ENCODE measurements at places on chromosomes 13 and 19. TPM values are rescaled to one million over a fixed set of nuclear protein-coding genes. Genes with fewer than 3 reads are reported as not detected.

Gene ZNF560
- total RNA-seq, result 0.86 TPM

- DNase-seq, result no peak
These were observed 65.3 kb downstream of the ABCC4 start for GRCh38 chr13:95235974-95236373.

GRCh38 chr13:46554951-46555350 is 2.0 kb downstream of the LRCH1 start:
- DNase-seq, result peak; percentile 35

- DNase-seq, result no peak
These were observed 7.6 kb downstream of the SLC39A3 start for GRCh38 chr19:2732157-2732725.

DNA sequence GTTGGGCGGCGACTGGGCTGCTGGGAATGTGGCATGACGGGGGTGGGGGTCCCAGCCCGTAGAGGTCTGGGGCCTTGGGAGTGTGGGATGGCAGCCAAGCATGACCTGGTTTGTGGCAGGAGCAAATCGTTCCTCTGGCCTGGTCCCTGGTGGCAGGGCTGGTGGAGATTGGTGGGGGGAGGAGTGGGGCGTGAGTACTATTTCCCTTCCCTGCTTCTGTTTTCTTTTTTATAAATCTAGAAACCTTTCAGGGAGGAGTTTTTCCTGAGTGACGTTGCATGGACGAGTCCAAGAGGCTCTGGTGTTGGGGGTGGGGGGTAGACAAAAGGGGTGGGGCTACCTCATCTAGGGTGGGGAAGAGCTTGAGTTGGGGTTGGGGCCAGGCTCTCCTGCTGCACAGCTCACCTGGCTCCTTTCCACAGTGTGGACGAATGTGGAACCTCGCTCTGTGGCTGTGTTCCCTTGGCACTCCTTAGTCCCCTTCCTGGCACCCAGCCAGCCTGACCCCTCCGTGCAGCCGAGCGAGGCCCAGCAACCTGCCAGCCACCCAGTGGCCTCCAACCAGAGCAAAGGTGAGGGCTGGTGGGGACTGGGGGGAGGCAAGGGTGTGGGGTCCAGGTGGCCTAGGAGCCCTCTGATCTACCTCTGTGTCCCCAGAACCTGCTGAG is 15.4 kb upstream of the PRR19 start:
- DNase-seq, result no peak

Gene CABP5
- total RNA-seq, result not detected

GRCh38 chr19:19276386-19276785 is 3.3 kb upstream of the TM6SF2 start:
- DNase-seq, result peak; percentile 89

- peak; percentile 75 for DNase-seq
These were observed 514.5 kb downstream of the IRS2 start for GRCh38 chr13:109271555-109272541.

DNA sequence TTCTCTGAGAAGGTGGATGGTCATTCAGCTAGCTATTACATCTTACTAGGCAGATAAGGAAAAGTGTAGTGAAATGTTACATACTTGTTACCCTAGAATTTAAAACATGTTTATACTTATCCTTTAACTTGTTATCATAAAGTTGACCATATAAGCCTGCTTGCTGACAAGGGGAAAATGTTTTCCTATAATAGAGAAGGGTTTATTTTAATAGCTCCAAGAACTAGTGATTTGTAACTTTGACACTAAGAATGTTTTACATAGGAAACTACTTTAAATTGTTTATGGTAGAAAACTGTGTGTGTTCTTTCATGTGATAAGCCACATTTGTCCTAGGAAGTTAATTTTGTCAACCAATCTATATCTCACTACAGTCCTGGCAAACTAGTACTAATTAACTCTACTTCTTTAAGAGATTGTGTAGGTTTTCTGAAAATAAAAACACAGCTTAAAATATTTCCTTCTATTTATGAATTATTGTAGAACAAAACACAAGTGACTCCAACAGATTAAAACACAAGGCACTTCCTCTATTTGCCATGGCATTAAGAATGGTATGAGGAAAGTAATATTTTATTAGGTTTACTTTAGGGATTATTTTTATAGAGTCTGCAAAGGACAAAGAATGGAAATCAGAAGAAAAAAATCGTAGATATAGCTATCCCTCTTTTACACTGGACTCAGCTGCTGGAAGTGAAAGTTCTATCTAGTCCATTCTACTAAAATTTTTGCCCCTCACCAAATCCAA is 233.3 kb upstream of the NBEA start:
- DNase-seq, result peak; percentile 4

DNA sequence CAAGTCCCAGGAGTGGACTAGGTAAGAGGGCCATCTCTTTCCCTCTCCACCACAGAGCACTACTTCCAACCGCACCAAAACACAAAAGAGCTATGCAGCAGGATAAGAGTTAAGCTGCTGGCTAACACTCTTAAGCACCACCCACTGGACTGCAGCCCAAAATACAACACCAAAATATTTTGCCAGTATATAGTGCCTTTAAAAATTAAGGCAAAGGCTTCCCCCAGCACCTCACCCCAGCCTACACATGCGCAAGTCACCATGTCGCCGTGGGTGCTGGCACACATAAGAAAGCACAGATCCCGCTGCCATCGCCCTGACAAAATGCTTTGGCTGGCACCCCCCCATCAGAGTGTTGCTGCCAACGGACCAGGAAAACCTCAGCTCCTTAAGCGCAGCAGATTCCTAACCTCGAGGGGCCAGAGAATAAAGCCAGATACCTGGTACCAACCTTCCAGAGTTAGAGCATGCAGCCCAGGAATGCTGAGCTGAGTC is 608.3 kb downstream of the PCDH17 start:
- DNase-seq, result no peak

- DNase-seq, result no peak
These were observed 141.9 kb downstream of the PCCA start for GRCh38 chr13:100230769-100231149.

- no peak for DNase-seq
These were observed 116.9 kb downstream of the KCTD12 start for GRCh38 chr13:76769271-76769791.

Gene ZNF723
- not detected for total RNA-seq

DNA sequence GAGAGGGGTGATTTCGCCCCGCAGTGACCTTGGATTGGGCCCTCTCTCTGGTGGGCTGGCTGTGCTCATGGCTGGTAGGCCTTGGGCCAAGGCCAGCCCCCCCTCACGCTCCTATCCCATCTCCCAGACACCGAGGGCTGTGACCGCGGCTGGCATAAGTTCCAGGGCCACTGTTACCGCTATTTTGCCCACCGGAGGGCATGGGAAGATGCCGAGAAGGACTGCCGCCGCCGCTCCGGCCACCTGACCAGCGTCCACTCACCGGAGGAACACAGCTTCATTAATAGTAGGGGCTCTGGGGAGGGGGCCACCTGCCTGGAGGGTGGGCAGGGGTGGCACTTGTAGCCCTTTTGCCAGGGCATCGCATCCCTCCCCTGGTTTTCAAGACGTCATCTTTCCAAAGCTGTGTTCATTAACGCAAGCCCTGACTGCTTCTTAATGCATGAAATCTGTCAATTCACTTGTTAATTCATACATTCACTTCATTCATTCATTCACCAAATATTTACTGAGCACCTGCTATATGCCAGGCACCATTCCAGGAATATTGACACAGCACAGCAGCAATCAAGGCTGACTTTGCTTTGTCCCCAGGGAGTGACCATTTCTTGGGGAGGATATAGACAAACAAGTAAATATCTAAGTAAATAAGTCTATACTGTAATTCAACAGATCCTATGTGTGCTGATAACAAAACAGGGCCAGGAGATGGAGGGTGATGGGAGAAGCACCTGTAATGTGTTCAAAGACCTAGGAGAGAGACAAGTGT is 26.6 kb downstream of the NCAN start:
- no peak for DNase-seq

GRCh38 chr13:92346046-92346445 is 880.6 kb upstream of the GPC6 start:
- no peak for DNase-seq

Gene NECTIN2
- 134 TPM for total RNA-seq

Gene KASH5
- not detected for total RNA-seq

Gene ZNF177
- 0.64 TPM for total RNA-seq

- DNase-seq, result peak; percentile 46
These were observed 484.5 kb downstream of the COG6 start for GRCh38 chr13:40139896-40140520.

Gene KLK4
- total RNA-seq, result not detected

Gene APOE
- total RNA-seq, result 9.7 TPM

GRCh38 chr13:39044536-39044935 is 6.3 kb downstream of the NHLRC3 start:
- no peak for DNase-seq

- no peak for DNase-seq
These were observed 33.0 kb downstream of the GPX4 start for GRCh38 chr19:1136621-1137317.

DNA sequence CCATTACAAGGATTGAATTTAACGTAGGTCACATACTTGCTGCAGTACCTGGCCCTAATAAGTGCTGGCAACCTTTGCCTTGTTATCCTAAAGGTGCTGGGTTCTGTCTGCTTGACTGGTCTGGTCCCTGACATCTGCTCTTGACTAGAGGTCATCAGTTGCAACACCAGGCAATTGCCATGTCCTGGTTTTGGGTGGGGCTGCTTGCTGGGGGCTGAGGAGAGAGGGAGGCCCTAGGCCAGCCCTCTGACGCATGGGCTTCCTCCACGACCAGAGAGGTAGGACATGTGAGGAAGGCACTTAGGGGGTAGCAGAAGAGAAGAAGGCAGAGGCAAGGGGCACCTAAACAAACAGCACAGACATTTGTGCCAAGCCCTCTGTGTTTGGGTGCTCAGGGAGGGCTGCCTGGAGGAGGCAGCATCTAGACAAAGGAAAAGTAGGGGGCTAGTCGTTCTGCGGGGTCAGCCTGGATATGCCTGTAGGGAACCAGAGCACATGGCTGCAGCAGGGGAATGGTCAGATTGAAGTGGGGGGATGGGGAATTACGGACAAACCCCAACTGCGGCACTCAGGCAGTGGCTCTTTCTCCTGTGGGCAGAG is 21.7 kb downstream of the VSTM2B start:
- DNase-seq, result no peak

Gene ZNF813
- 3.0 TPM for total RNA-seq

Gene PROZ
- not detected for total RNA-seq

DNA sequence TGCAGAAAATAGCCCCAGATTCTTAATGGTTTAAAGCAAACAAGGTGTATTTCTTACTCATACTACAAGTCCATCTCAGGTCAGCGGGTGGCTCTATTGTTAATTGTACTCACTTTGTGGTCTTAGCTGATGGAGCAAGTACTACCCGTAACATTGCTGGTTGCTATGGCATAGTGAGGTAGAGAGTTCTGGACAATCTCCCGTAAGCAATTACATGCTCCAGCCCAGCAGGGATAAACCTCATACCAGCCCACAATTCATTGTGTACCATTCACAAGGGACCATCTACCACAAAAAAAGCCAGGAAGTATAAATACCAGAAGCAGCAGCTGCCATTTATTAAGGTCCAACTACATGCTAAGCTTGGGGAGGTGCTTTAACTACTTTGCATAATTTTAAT is 167.1 kb downstream of the PCDH9 start:
- DNase-seq, result no peak

GRCh38 chr13:74243637-74244526 is 109.7 kb upstream of the KLF12 start:
- no peak for DNase-seq

DNA sequence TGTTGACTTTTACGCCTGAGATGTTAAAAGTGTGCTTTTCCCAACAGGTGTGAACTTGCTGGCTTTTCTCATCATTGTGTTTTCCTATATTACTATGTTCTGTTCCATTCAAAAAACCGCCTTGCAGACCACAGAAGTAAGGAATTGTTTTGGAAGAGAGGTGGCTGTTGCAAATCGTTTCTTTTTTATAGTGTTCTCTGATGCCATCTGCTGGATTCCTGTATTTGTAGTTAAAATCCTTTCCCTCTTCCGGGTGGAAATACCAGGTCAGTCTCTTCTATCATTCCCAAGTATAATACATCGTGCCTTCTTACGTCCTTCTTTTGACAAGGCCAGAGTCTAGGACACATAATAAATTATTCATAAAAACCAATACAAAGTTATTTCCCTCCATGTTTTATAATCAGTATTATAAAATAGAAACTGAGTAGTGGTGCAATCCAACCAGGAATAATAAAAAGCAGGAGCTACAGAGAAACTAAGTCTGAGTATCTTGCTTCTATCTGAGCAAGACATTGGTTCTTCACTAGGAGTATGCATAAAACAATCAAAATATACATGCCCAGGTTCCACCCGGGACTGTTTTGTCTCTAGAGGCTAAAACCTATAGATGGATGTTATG is 57.9 kb downstream of the RXFP2 start:
- DNase-seq, result peak; percentile 54

Gene NFIX
- 29.6 TPM for total RNA-seq

Gene SLITRK5
- under 0.01 TPM for total RNA-seq

DNA sequence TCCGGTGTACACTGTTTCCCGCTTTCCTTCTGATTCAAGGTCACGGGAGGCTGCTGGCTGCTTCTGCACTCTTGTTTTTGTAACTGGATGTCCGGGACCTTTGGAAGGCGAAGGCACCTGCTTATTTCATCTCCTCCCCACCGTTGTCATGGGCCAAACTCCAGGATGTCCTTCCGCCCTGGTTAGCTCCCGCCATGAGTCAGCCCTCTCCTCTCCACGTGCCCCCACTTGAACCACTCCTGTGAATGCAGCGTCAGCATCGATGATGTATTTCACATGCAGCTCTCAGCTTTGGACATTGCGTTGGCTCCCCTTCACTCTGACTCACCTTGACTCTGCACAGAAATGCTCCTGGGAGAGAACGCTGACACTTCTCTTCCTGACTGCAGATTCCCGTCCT is 5.5 kb upstream of the GALP start:
- no peak for DNase-seq

Gene NPAS1
- total RNA-seq, result 0.86 TPM

Gene ZNF844
- 1.7 TPM for total RNA-seq

- no peak for DNase-seq
These were observed 25.8 kb downstream of the TNFSF9 start for GRCh38 chr19:6556480-6557195.

Gene PVR
- 114 TPM for total RNA-seq

Gene ZSCAN4
- not detected for total RNA-seq

Gene FCER2
- not detected for total RNA-seq

DNA sequence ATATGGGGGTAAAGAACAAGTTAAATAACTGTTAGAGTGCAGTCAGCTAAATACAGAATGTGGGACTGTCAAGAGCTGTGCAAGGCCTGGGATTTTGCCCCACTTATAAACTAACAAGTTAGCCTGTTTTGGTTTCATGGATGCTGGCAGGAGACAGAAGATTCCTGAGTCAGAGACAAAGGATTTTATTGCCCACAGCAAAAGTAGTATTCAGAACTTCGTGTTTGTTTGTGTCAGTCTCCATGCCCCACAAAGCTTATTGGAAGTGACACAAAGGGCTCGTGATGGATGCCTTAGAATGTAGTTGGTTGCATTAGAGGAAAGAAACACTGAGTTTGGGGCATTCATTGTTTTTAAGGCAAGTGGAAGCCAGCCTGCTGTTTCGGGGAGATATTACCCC is 22.2 kb upstream of the SPRYD7 start:
- DNase-seq, result no peak

Gene FFAR1
- total RNA-seq, result not detected

Gene PCDH8
- total RNA-seq, result not detected
